Astrocyte (in vitro differentiated cells and primary cell): ENCODE measurements at places on chromosomes 1 and 21. TPM values are rescaled to one million over a fixed set of nuclear protein-coding genes. Genes with fewer than 3 reads are reported as not detected.

The LCE1A gene
- total RNA-seq: not detected in 2 replicates

The TEX38 gene
- not detected in 2 replicates for total RNA-seq

- DNase-seq: no peak
Observed at GRCh38 chr1:213423605-213424004, 372.6 kb downstream of the RPS6KC1 start.

DNA sequence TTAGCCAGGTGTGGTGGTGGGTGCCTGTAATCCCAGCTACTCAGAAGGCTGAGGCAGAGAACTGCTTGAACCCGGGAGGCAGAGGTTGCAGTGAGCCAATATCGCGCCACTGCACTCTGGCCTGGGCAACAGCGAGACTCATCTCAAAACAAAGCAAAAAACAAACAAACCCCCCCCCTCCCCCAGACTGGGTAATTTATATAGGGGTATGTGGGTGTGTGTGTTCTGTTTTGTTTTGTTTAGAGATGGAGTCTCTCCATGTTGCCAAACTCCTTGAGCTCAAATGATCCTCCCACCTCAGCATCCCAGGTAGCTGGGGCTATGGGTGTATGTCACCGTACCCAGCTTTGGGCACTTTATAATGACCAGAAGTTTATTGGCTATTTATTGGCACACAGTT, 73.6 kb downstream of the SLC27A3 start:
- no peak for DNase-seq

- no peak for DNase-seq
Observed at GRCh38 chr1:63812071-63812700, 38.4 kb downstream of the ROR1 start.

DNA sequence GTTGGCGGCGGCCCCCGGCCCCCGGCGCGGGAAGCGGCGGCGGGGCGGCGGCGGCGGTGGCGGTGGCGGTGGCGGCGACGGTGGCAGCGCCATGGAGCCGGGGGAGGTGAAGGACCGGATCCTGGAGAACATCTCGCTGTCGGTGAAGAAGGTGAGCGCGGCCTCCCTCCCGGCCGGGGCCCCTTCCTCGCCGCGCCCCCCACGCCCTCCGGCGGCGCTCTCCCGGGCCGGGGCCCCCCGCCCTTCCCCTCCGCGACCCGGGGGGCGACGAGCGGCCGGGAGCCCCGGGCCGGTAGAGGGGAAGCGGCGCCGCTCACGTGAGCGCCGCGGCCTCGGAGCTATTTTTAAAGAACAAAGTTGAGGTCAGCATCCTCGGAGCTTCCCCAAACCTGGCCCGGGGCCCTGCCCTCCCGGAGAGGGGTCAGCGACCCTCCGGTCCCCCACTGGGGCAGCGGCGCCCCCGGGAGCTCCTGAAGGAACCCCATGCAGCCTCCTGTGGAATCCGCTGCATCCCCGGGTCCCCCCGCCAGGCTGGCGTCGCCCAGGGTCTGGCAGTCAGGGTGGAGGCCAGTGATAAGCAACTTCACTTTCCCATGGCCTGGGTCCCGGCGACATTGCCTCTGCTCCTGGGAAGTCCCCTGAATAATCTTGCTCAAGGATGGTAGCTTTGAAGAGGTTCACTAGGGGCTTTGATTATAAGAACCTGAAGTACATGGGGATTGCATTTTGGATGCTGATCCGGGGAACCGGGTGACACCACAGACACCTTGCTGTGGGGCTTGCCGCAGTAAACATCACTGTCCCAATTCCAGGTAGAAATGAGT, 560 bp downstream of the PLEKHM2 start:
- no peak for DNase-seq

The GBP4 gene
- 0.32 and 0.34 TPM in 2 replicates for total RNA-seq

GRCh38 chr1:53936430-53936829, 9.1 kb downstream of the IFT25 start:
- no peak for DNase-seq

DNA sequence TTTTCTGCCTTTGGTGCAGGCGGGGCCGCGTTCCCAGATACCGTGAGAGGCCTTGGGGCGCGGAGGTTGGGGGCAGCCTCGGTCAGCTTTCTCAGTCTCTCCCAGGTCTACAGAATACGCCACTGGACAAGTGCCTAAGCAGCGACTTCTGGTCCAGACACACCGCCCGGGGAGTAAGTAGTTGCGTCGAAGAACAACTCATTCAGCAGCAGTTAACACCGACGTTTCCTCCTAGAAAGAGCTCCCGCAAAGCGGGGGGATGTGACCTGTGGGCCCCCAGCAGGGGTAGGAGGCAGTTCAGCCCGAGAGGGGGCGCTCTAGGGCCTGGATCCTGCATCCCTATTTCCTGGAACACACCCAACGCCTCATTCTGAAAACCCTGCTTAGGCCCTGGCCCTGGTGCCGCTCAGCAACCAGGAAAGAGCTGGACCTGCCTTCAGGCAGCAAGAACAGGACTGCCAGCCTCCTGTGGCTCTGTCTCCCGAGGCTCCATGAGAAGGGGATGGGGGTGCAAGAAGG, 6.5 kb upstream of the BARHL2 start:
- DNase-seq: no peak

GRCh38 chr1:59752556-59753414, 62.0 kb upstream of the HOOK1 start:
- no peak for DNase-seq

The CFHR3 gene
- total RNA-seq: not detected in 2 replicates

- no peak for DNase-seq
Observed at GRCh38 chr1:186487163-186487562, 26.2 kb upstream of the PDC start.

GRCh38 chr1:72009173-72010093, 272.9 kb downstream of the NEGR1 start:
- no peak for DNase-seq

DNA sequence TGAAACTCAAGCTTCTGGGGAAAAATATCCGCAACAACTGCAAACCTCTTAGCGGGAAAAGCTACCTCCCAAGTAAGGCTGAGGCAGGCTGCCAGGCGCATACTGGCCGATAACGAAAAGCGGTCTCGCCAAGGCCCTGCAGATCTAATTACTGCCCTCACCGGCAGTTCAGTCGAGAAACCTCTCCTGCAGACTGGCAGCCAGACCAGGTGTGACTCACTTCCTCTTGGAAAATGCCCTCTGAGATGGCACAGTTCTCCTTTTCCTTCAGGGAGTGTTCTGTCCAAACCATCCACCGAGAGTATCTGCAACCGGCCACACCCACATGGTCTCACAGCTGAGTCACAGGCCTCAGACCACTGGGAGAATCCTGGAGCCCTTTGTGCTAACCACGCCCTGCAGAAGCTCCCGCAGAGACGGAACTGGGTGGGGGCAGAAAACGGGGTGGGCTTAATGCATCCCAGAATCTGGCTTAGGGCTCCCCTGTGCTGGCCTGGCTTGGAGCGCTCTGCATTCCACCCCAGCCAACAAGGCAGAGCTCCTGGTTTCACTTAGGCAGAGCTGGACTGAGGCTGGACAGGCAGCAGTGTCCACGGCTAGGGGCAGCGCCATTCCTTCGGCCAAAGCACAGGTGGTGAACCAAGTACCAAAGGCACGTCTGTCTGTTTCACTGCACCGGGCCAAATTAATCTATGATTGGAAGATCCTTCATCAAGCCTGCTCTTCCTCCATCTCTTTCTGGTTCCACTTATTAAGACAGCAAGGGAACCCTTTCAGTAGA, 1.2 kb downstream of the S100A10 start:
- peak; percentile 94 for DNase-seq

- no peak for DNase-seq
Observed at GRCh38 chr1:219958875-219959417, 30.6 kb upstream of the SLC30A10 start.

DNA sequence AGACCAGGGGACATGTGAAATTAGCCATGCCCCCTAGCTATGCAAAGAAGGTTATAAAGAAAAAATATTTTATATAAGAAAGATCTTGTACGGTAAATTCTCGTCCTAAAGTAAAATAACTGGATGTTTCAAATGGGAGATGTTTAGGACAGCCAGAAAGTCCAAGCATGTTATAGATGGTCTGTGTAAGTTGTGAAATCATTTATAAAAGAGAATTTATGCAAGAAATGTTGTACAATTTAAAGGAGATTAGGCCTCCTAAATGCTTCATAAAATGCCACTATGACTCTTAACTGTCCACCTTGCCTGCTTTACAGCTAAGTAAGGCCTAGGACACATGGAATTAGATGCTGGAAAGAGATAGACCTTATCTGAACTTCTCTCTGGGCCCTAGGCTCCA, 118.1 kb upstream of the POGK start:
- DNase-seq: no peak

GRCh38 chr1:25131794-25132193, 100.5 kb downstream of the SYF2 start:
- DNase-seq: no peak

- no peak for DNase-seq
Observed at GRCh38 chr1:108316545-108316944, 72.7 kb upstream of the NBPF4 start.

DNA sequence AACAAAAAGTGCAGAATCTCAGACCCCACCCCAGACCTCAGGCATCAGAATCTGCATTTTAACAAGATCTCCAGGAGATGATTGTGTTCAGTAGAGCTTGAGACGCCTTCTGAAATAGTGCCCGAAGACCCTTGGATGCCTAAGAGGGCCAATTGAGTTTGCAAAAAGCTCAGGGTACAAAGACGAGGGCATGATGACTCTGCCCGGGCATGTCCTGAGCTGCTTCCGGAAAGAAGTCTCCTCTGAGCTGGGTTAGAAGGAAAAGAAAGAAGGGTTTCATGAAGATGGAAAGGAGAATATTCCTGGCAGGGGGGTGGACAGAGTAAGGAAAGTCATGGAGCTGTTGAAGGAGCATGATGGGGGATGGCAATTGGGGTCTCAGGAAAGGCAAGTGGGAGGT, 246.1 kb upstream of the TMEM51 start:
- no peak for DNase-seq

DNA sequence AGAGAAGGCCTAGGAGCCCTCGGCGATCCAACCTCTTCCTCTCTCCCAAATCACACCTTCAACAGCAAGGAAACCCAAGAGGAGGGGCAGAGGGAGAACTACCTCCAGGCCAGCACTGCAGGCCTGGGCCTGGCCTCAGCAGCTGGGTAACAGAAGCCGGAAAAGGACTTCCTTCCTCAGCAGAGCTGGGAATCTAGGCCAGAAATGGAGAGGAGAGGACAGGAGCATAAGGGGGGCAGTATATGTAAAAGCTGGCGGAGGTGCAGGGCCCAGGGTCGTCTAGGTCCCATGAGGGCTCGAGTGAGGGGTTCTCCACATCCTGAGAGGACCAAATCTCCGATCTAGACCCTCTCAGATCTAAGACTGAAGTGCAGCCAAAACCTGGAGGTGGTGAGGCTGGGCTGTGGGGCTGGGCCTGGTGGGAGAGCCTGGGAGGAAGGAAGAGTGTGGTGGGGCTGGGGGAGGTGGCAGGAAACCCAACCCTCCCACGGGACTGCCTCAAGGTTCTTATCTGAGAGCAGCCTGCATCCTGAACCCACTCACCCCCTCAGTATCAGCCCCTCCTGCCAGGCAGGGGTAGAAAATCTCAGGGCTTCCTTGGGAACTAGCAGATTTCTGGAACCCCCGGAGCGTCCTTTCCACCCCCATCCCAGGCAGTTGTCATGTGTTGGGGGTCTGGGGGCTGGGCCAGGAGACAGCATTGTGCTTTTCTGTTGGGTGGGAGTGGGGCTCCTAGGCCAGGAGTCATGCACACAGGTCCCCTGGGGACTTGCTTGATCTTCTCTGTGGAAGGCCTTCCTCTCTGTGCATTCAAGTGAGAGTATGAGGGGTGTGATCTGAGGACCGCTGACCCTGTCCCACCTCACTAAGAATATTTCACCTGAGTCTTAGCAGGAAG, 33.0 kb downstream of the PIK3C2B start:
- DNase-seq: no peak

The SFN gene
- 5.5 and 14.5 TPM in 2 replicates for total RNA-seq

- no peak for DNase-seq
Observed at GRCh38 chr1:164564378-164564777, 5.4 kb downstream of the PBX1 start.

The ATP1A4 gene
- total RNA-seq: not detected in 2 replicates

DNA sequence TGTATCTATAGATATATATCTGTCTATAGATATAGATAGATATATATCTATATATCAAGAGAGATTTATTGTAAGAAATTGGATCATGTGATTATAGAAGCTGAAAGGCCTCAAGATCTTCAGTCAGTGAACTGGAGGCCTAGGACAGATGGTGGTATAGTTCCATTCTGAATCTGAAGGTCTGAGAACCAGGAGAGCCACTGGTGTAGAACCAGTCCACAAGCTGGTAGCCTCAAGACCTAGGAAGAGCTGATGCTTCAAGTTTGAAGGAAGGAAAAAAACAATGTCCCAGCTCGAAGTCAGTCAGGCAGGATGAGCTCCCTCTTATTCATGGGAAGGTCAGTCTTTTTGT, 213.2 kb upstream of the JUN start:
- DNase-seq: no peak

- DNase-seq: peak; percentile 95
Observed at GRCh38 chr1:107936498-107937481, 28.2 kb downstream of the VAV3 start.

DNA sequence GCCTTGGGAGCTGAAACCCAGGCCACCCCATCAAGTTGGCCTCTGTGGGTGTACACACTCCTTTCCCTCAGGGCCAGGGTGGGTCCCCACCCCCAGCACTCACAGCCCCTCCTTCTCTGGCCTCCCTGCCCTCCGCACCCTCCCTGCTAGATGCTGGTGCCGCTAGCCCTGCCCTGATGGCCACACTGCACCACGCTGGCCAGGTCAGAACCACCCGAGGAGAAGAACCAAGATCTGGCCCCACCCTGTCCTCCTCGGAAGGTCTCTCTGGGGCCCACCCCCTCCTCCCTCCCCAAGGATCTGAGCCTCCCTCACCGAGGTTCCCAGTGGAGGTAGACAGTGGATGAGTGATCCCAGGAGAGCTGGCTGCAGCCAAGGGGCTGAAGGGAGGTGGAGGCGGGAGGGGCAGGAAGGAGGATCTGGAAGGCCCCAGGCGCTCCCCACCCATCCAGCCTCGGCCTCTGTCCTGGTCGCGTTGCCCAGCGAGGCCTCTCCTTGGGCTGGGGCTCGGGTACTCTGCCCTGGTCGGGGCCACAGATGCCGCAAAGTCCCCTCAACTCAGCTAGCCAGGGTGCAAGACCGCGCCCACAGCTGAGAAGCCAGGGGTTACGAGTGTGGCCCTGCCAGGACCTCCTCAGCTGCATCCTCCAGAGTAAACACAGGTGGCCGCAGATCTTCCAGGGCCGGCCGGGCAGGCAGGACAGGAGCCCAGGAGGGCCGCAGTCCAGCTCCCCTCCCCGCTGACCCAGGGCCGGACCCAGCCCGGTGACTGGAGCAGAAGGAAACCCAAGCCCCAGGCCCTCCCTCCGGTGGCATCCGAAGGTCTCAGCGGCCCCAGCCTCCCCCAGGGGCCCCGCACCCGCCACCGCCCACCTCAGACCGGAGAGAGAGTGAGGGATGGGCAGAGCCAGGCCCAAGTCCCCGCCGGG, 5.2 kb downstream of the B3GALT6 start:
- no peak for DNase-seq

- DNase-seq: no peak
Observed at GRCh38 chr21:44626262-44626661, 631 bp upstream of the KRTAP10-9 start.

- DNase-seq: no peak
Observed at GRCh38 chr1:107597290-107597689, 367.7 kb downstream of the VAV3 start.

The ADAMTSL4 gene
- total RNA-seq: 5.3 and 6.7 TPM in 2 replicates
